ENCODE measurements at places on chromosomes 3 and 15.

- DNase-seq: no peak
Observed at GRCh38 chr15:71506946-71507345, 303.4 kb upstream of the NR2E3 start.

DNA sequence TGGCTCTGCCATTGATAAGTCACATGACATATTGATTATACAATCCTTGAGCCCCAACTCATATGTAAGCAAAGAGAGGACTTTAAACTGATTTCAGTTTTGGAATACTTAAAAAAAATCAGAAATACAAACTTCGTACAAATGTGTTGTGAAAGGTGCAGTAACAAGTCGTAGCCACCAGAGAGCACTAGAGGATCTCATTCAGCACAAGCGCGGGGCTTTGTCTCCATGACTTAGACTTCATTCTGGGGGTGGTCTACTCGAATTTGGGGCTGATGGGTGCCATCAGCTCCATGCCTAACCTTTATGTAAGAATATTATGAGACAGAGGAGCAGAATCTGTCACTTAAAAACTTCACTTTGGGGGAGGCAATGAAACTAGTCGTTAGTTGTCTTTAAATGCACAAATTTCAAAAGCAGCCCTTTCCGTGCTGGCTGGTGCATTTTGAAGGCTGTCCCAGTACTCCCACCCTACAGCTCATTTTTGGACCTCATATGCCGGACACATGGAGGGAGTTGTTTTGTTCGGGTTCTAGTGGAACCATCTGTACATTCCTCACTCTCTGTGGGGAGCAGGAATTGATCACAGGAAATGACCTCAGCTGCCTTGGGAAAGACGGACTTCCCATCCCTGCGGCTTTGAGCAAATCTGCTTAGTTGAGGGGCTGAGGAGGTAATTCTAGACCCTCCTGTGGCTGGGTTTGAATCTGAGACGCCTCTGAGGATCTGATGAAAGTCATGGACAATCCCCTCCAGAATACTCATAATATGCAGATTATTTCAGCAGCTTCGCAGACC lies 27.5 kb upstream of the MASP1 start:
- peak; percentile 21 for DNase-seq

DNA sequence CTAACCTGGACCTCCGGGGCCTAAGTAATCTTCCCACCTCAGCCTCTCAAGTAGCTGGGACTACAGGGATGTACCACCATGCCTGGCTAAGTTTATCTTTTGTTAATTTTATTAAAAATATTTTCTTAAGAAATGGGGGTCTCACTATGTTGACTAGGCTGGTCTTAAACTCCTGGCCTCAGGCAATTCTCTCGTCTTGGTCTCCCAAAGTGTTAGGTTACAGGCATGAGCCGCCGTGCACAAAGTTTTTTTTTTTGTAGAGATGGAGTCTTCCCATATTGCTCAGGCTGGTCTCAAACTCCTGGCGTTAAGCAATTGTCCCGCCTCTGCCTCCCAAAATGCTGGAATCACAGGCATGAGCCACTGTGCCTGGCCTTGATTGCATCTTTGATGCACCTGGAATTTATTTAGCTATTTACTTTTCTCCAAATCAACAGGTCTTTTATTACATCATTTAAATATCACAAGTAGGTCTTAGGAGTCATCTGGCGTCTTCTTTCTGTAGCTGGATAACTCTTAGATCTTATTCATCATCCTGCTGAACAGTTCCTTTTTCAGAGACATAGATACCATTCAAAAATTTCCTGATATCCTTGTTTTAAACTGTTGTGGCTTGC lies 7.8 kb upstream of the MAP2K1 start:
- no peak for DNase-seq

DNA sequence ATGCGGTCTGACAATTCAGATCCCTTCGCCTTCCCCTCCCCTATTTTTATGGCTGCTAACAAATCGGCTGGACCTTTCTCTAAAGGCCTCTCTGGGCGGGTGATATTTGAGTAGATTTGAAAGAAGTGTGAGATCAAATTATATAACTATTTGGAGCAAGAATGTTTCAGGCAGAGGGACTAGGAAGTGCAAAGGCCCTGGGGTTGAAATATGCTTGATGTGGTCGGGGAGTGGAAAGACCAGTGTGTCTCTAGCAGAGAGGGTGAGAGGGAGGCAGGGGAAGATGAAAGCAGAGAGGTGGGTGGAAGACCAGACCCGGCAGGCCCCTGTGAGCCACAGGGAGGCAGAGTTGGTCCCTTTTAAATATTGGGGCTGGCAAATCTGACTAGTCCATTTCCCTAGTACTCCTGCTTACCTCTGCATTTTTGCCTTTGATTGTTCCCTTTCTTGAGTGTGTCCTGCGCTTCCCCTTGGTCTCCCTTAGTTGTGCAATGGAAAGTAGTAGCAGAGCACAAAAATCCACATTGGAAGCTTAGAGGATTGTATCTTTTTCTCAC lies 32.3 kb downstream of the SLCO3A1 start:
- DNase-seq: no peak

GRCh38 chr3:129688271-129688895 lies 81.9 kb upstream of the PLXND1 start:
- DNase-seq: no peak

- DNase-seq: no peak
Observed at GRCh38 chr3:33023176-33024136, 72.0 kb downstream of the CCR4 start.

GRCh38 chr15:80730926-80731325 lies 35.8 kb downstream of the ABHD17C start:
- DNase-seq: no peak

GRCh38 chr3:189914799-189915198 lies 205.9 kb downstream of the P3H2 start:
- DNase-seq: no peak

- no peak for DNase-seq
Observed at GRCh38 chr15:48282216-48282615, 49.0 kb upstream of the DUT start.

DNA sequence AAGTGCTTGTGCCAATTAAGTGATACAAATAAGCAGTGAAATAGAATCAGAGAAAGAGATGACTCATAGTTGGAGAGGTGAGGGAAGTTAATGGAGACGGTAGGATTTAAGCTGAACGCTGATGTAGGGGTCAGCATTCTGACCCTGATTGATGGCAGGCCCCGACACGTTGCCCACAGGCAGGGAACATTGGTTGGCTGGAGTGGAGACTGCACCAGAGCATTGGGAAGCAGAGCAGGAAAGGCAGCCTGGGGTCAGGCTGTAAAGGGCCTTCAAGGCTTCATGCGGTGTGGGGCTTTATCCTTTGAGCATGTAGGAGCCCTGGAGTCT lies 68.6 kb downstream of the DCUN1D1 start:
- DNase-seq: no peak

DNA sequence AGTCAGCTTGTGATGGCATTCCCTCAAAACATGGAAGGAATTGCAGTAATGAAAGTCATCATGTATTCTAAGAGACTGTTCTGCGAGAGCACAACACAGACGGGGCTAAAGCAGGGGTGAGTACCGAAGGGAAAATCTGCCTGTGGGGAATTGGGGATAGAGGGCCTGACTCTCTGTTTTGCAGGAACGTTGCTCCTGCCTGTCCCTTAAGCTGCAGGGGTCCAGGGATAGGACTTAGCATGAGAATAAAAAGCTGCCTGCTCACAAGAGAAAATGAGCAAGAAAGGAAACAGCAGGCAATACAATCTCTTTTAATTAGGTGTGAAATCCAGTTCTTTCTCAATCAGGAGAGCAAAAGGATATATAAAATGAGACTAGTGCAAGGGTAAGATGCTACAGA lies 62.2 kb downstream of the TIGIT start:
- DNase-seq: no peak

DNA sequence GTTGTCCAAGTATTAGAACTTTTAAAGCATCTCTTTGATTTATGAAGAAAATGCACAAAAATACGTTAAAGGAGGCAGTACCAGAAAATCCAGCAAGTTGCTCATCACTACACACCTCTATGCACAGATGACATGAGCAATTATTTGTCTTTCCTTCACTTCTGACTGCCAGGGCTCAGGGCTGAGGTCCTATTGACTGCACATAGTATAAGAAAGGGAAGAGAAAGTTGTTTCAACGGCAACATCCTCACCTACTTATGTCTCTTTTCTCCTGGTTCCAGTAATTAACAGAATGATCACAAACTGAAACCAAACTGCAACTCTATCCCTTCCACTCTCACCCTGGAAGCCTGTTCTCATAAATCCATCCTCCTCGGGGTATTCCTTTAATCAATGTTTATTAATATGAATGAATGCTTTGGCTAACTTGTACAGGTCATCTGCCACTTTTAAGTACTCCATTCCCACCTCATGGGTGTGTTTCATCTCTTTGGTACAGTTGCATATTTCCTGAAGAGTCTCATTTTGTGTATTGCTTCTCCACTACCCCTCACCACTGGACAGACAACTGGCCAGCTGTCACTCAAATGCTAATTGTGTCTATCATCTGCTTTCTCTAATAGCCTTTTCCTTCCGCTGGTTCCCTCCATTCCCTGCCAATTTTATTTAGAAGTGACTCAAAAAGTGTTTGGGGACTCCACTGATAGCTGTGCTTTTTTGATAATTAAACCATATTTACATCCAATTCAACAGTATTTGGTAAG lies 34.5 kb downstream of the RAB27A start:
- no peak for DNase-seq

GRCh38 chr3:98259-98654 lies 98.3 kb upstream of the CHL1 start:
- no peak for DNase-seq

DNA sequence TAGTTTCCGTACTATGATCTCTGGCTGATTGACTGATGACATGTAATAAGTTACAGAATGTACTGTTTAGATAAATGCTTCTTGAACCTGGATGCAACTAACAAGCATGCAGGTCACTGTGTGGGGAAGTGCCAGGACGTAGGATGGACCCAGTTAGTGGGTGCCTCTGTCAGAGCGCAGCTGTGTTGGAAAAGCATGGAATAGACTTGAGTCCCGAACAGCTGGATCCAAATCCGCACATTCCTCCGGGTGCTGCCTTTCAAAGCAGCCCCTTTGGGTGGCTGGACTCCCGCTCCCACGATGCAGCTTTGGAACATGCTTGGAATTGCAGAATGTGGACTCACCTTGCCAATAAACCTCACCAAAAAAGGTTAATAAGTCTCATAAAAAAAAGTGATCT lies 35.5 kb upstream of the ALDH1A3 start:
- DNase-seq: no peak

All from stimulated activated CD4-positive, alpha-beta T cell treated with anti-CD3 and anti-CD28 coated beads, Interleukin-4, amount 100 ng/mL, for 4 hours (primary cell).